ENCODE measurements at places on chromosomes 2 and 18.

GRCh38 chr2:40487602-40488001 lies 35.7 kb upstream of the SLC8A1 start:
- DNase-seq, result no peak

- no peak for DNase-seq
These were observed 35.2 kb downstream of the TMEM163 start for GRCh38 chr2:134683561-134684112.

- DNase-seq, result no peak
These were observed 43.4 kb downstream of the ITGB6 start for GRCh38 chr2:160156665-160157064.

DNA sequence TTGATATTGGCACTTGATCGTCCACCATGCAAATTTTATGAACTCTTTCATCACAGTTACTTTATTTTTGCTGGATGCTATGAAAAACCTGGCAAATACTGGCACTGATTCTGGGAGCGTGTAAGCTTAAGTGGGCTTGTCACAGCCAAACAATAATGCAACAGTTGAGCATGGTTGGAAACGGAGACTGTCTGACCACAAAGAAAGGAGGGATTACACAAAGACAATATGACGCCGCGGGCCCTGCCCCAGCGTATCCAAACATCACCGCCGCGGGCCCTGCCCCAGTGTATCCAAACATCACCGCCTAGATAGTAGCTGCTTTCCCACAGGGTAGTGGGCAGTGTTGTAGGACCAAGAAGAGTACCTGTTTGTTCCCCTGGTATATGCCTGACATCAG lies 135.9 kb downstream of the PRPF40A start:
- DNase-seq, result no peak

GRCh38 chr2:121030523-121030922 lies 254.5 kb downstream of the TFCP2L1 start:
- DNase-seq, result no peak

GRCh38 chr18:50696436-50696835 lies 123.4 kb downstream of the MRO start:
- DNase-seq, result no peak

GRCh38 chr2:216348756-216349308 lies 23.5 kb downstream of the MARCHF4 start:
- no peak for DNase-seq

GRCh38 chr2:21268197-21268877 lies 144.6 kb downstream of the TDRD15 start:
- DNase-seq, result no peak

GRCh38 chr2:172655838-172656573 lies 79.6 kb upstream of the RAPGEF4 start:
- no peak for DNase-seq

GRCh38 chr18:43303376-43303775 lies 26.1 kb upstream of the SYT4 start:
- no peak for DNase-seq

GRCh38 chr2:60352491-60353405 lies 200.7 kb downstream of the BCL11A start:
- DNase-seq, result no peak

DNA sequence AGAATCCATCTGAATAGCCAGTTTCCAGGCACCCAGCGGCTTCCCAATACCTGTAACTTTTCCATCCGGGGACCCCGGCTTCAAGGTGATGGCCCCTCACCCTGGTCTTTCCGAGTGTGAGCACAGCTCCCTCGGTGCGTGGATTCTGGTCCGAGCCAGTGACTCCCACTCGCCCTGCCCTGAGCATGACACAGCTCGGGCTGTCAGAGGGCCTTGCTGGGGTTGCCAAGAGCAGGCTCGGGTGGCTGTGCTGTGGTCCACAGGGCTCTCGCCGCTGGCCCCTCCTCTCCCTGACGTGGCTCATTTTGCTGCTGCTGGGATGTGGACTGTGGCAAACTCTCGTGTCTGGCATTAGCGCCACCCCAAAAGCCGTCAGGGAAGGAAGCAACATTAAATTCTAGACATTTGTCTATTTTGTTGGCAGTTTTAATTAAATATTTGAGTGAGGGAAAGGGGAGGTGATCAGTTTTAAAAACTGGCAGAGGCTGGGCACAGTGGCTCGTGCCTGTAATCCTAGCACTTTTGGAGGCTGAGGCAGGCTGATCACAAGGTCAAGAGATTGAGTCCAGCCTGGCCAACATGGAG lies 5.6 kb upstream of the ESPNL start:
- no peak for DNase-seq

- no peak for DNase-seq
These were observed 137.1 kb upstream of the CCDC68 start for GRCh38 chr18:55096263-55096951.

GRCh38 chr2:38720613-38721241 lies 30.4 kb downstream of the SRSF7 start:
- no peak for DNase-seq

GRCh38 chr2:43348908-43349661 lies 122.7 kb upstream of the ZFP36L2 start:
- DNase-seq, result no peak

- DNase-seq, result no peak
These were observed 131.0 kb downstream of the BCL2L11 start for GRCh38 chr2:111251711-111252110.

GRCh38 chr2:25190536-25190935 lies 22.2 kb upstream of the POMC start:
- no peak for DNase-seq

DNA sequence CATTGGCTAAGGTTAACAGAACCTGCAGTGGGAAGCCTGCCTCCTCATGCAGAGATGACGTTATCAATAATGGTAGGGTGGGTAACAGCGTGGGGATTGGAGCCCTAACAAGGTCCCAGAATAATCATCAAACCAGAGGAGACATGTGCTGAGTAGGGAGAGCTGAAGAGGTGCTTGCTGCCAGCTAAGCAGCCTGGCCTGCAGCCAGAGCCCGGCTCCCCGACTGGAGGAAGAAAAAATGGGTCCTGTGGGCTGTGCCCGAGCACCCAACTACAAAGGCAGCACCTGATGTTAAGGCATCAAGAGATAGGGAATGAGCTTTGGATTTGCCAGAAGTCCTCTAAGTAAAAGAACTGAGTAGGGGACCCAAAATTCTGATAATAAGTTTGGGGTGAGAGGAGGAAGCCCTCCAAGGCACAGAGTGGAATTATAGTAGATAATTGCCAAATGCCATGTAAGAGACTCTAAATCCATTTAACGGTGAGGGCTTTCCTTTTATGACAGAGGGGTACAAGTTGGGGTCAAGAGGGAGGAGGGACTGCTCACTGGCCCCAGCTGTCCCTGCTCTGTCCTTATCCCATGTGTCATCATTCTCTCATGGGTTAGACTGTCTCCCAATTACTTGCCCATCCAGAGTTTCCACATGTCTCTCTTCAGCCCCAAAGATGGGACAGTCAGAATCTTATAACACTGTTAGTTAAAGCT lies 156.1 kb downstream of the ANTXR1 start:
- no peak for DNase-seq

GRCh38 chr18:30469091-30469490 lies 573.5 kb downstream of the DSC3 start:
- DNase-seq, result no peak

DNA sequence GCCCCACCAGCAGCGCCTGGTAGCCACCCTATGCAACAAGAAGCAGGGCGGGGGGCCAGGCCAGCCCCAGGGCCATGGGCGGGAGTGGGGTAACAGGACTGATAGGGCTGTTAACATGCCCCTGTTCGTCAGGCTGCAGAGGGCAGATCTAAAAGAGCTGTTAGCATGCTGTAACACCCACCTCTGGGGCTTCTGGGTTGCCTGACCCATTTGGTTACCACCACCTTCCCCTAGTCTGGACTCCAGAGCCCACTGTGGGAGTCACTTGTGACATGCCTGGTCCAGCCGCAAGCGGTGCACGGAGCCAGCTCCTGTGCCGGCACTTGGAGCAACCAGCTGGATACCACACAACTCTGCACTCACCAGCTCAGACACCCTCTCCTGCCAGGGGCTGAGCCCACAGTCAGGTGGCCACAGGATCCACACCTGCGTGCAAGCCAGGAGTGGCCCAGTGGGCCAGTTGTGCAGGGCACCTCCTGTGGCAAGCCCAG lies 2.1 kb downstream of the METTL8 start:
- DNase-seq, result no peak

DNA sequence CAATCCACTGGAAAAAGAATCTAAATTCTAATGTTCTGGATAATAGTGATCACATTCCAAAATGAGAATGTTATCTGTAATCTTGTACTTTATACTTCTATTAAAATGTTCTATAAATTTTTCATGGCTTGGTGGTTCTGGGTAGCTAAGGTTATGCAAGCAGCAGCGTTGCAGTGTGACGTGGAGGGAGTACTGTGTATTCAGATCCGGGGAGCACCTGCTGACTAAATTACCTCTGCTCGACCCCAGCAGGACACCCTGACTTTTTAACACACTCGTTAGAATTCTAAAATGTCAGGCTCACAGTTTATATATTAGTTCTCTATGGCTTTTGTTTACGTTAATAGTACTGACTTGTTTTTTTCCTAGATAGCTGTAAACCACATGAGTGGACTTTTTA lies 13.0 kb downstream of the ATIC start:
- no peak for DNase-seq

GRCh38 chr2:45141883-45142866 lies 132.9 kb upstream of the SIX2 start:
- no peak for DNase-seq

DNA sequence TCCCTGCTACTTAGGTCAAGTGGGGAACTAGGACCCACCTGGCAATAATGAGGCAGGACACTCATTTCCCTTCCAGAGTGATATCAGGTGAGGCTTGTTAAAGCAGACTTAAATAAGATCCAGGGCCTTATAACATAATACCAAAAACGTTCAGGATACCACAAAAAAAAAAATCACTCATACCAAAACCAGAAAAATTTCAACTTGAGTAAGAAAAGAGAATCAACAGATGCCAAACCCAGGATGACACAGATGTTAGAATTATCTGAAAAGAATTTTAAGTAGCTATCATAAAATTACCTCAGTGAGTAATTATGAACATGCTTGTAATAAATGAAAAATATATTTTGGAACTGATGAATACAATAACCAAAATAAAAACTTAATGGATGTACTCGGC lies 255.6 kb upstream of the OSR1 start:
- DNase-seq, result no peak

DNA sequence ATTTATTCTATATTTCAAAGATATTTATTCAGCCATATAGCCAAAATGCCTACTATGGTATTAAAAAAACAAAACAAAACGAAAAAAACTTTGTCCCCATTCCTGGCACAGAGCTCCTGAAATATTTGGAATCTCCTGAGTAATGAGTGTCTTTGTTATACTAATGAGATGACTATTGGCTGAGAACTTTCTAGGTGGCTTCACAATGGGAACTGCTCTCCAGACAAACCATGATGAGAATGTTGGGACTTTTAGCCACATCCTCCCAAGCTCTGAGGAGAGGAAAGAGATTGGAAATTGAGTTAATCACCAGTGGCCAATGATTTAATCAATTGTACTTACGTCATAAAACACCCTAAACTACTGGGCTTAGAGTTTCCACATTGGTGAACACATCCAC lies 631.8 kb upstream of the SETBP1 start:
- DNase-seq, result no peak

DNA sequence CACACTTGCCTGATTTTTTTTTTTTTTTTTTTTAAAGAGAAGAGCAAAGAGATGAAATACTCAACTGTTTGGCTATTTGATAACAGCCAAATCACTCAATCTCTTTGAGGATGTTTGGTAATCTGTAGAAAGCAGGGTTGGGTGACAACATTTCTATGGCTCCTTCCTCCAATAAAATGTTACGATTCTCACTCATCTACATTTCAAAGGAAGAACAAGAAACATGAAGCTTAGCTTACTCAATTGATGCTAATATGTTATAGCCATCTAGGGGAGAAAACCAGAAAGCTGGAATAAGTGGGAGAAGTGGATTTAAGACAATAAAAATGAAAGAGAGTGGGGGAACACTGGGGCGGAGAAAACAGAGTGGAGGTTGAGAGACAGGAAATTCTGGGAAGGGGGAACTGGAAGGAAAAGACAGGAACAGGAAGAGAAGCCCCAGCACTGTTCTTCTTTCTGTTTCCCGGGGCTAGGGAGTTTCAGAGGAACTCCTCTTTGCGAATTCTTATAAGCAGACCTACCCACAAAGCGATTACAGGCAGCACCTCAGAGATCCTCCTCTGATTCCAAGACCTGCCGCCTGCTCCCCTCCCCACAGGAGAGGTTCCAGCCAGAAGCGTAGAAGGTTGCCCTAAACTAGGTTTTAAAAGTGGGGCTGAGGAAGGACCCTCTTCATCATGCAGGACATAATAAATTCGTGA lies 13.3 kb downstream of the ST3GAL5 start:
- DNase-seq, result no peak

DNA sequence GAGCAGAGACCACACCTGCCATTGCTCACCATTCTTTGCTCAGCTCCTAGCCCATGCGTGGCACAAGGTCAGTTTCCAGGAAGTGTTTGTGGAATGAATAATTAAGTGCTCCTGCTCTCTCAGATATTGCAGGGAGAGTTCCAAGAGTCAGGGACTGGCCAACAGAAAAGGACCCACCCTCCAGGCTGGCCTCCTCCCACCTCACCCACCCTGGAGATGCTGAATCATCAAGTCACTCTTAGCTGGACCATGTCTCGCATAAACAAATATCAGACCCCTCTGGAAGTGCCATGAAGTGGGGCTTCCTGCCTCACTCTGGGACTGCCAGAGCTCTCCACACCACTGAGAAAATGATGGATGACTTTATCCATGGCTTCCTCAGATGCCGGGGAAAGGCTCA lies 256.0 kb downstream of the TNS1 start:
- no peak for DNase-seq

- no peak for DNase-seq
These were observed 100.7 kb upstream of the STK39 start for GRCh38 chr2:168348076-168348475.

DNA sequence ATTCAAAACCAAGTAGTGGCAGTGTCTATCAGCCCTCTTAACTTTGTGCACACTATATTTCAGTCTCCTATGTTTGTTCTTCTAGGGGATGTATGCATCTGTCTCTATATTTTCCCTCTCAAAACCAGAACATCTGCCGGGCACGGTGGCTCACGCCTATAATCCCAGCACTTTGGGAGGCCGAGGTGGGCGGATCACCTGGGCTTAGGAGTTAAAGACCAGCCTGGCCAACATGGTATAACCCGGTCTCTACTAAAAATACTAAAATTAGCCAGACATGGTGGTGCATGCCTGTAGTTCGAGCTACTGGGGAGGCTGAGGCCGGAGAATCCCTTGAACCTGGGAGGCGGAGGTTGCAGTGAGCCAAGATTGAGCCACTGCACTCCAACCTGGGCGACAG lies 9.9 kb upstream of the GAREM2 start:
- DNase-seq, result no peak

- no peak for DNase-seq
These were observed 47.2 kb upstream of the UBE2F start for GRCh38 chr2:237919593-237919992.

DNA sequence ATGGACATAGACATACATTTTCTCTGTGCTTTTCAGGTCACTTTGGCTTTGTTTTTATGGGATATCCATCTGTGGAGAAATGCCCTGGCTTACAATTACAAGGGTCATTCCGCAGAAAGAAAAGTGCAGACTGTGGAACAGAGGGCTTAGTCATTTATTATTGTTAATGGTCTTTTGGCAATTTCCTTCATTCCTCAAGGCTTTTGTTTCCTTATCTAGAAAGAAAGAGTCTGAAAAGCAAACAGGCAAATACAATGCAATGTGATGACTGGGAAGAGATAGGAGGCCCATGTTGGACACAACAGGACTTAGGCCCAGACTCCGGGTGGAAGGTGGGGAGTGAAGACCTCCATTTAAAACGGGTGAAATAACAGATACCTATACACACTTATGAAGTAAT lies 129.5 kb upstream of the CAVIN2 start:
- DNase-seq, result no peak

All from left renal pelvis (tissue), 4 donors.